ENCODE measurements at places on chromosomes 3 and 15. TPM values are rescaled to one million over a fixed set of nuclear protein-coding genes. Genes with fewer than 3 reads are reported as not detected.

The CKMT1B gene
- total RNA-seq, result not detected

The ARMC8 gene
- total RNA-seq, result 45.7 TPM

The MRPL47 gene
- total RNA-seq, result 189 TPM

The CD96 gene
- not detected for total RNA-seq

The PCOLCE2 gene
- total RNA-seq, result 6.7 TPM

DNA sequence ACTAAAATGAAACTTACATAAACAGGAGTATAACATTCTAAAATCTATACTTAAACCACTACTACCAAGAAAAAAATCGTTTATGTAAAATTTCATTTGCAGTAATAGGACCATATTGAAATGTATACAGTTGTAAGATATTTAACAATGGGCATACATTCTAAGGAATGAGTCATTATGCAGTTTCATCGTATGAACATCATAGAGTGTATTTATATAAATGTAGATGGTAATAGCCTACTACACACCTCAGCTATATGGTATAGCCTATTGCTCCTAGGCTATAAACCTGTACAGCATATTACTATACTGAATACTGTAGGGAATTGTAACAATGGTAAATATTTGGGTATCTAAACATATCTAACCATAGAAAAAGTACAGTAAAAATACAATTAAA is 79.5 kb downstream of the DPH6 start:
- DNase-seq, result no peak

DNA sequence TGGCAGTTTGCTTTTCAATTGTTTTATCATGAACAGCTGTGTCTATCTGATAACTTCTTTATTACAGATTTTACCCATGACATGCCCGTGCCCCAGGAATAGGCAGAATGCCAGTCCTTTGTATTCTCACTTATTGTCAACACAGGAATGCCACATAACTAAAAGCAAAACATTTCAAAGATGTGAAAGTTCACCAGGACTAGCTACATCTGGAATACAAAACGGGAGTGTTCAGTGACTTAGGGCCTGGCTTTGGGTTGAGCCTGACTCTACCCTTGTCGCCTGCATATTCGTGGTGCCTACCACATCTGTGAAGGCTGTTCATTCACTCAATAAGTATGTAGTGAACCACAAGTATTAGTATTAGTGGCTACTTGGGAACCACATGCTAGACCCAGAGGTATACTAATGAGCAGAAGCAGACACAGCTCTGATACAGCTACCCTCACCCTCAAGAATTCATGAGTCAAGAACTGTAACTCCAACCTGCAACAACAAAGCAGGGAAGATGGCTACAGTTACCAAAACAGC is 2.9 kb downstream of the TNFSF10 start:
- DNase-seq, result no peak

- DNase-seq, result no peak
Observed at GRCh38 chr3:5498981-5499380, 311.5 kb downstream of the EDEM1 start.

GRCh38 chr15:85849946-85850345 is 55.2 kb upstream of the KLHL25 start:
- DNase-seq, result no peak

DNA sequence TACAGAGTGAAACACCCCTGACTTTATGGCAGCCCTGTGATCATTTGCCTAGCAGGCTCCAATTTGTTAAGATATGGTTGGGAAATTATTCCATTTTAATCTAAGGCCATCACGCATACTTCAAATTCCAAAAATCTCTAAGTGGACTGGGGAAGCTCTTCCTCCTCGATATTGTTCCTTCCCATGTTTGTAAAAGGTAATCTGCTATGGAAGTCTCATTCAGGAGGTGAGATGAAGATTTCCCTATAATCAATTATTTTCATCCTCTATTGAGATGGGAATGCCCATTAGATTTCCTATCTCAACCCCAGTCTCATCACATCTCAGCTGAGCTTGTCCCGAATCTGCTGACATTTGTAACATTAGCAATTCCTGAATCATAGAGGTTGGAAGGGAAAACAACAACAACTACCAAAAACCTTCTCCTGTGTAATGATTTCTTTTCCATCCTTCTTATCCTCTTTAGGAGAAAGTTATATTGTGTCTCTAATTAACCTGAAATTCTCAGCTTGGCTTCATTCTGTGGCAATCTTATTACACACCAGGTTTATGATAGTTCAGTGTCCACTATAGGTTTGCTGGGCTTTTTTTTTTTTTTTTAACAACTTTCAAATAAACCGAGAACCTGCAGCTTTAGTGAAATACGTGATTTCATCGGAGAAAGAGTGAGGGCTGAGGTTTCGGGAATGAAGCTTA is 2.2 kb upstream of the NR2F2 start:
- no peak for DNase-seq

- no peak for DNase-seq
Observed at GRCh38 chr3:37979541-37980461, 10.8 kb upstream of the VILL start.

- DNase-seq, result no peak
Observed at GRCh38 chr15:67781907-67782690, 43.2 kb upstream of the SKOR1 start.

GRCh38 chr15:78374436-78375393 is 34.6 kb downstream of the CRABP1 start:
- peak; percentile 77 for DNase-seq

- no peak for DNase-seq
Observed at GRCh38 chr15:91075739-91076138, 24.3 kb upstream of the SV2B start.

Data from A172 (cell line).